Fibroblast of lung (primary cell): ENCODE measurements at places on chromosomes 5 and 9. TPM values are rescaled to one million over a fixed set of nuclear protein-coding genes. Genes with fewer than 3 reads are reported as not detected.

DNA sequence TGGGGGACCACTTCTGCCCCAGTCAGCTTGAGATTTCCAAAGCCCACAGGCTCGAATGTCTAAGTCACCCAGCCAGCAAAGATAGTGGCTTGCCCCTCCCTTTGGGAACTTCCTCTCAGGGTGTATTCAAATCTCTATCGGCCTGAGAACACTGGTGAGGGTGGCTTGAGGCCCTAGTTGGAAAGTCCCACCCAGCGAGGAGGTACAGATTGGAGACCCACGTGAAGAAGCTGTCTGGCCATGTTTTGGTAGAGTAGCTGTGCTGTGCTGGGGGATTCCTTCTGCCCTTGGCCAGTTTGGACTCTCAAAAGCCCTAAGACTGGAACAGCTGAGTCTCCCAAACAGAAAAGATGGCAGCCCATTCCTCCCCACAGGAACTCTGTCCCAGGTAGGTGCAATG is 172.7 kb upstream of the RIOK2 start:
- DNase-seq = no peak
- no peaks in the 10 kb centered on the region for H3K4me1 ChIP-seq
- no peak overlapping the region for H3K4me3 ChIP-seq
- no peak overlapping the region for H3K27ac ChIP-seq

GRCh38 chr5:107319901-107320300 is 350.8 kb downstream of the EFNA5 start:
- H3K27ac ChIP-seq = no peak overlapping the region
- no peaks in the 10 kb centered on the region for H3K27me3 ChIP-seq
- no peaks in the 10 kb centered on the region for H3K4me1 ChIP-seq
- DNase-seq = peak; percentile 60
- H3K36me3 ChIP-seq = no peaks in the 10 kb centered on the region
- H3K4me3 ChIP-seq = no peak overlapping the region

GRCh38 chr5:180825768-180826525 is 23.3 kb upstream of the MGAT1 start:
- no peak overlapping the region for H3K4me3 ChIP-seq
- H3K4me1 ChIP-seq = peaks cover 9% of the 10 kb centered on the region
- H3K27ac ChIP-seq = no peak overlapping the region
- no peaks in the 10 kb centered on the region for H3K36me3 ChIP-seq

DNA sequence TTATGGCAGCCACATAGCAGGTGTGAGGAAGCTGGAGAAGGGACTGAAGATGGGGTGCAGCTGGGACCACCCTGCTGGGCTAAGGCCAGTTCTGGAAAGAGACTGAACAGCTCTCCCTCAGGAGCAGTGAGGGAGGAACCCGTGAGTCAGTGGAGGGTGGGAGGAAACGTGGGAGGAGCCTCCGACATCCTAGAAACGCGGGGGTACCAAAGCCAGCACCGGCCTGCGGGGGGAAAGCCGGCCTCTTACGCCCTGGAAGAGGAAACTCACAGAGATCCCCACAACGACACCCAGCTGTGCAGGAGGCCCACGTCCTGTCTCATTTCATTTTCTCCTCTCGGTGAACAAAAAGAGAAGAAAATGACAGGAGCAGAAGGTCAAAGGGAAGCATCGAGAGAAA is 185.8 kb upstream of the IRX4 start:
- no peak for DNase-seq
- no peak overlapping the region for H3K27ac ChIP-seq
- H3K4me3 ChIP-seq = no peak overlapping the region
- no peaks in the 10 kb centered on the region for H3K27me3 ChIP-seq
- H3K4me1 ChIP-seq = no peaks in the 10 kb centered on the region

- peaks cover 3% of the 10 kb centered on the region for H3K4me1 ChIP-seq
- peak; percentile 82 for DNase-seq
- H3K27me3 ChIP-seq = no peaks in the 10 kb centered on the region
- H3K27ac ChIP-seq = no peak overlapping the region
These were observed 75.7 kb downstream of the FBXL7 start for GRCh38 chr5:15575666-15576065.

DNA sequence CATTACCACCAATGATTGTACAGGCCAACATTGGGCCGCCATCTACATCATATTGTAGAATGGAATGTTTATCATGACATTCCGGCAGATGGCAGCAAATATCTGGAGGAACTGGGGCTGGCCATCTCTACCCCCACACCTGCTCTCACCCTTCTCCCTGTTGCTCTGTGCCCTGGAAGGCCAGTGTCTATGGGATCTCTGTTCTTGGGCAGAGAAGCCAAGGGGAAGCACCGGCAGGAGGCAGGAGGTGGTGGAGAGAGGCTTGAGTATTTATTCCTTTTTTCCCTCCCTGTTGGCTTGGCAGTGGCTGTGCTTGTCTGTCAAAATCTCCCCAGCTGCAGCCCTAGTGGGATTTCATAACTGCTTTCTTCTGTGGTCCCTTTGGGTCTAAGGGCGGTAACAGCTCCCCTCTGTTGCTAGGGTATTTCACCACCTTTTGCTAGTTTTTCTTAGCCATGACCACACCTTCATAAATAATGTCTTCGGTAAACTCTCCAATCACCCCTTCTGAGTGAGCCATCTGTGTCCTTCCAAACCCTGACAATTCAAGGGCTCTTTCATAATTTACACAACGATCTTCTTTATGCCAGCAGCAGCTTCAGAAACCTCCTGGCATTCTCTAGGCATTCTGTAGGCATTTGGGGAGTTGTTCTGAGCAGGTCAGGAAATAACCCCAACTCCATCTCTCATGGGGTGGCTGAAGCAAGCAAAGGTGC is 225.8 kb downstream of the MELK start:
- H3K27me3 ChIP-seq = peaks cover 8% of the 10 kb centered on the region
- no peak overlapping the region for H3K4me3 ChIP-seq
- DNase-seq = no peak
- H3K36me3 ChIP-seq = no peaks in the 10 kb centered on the region

DNA sequence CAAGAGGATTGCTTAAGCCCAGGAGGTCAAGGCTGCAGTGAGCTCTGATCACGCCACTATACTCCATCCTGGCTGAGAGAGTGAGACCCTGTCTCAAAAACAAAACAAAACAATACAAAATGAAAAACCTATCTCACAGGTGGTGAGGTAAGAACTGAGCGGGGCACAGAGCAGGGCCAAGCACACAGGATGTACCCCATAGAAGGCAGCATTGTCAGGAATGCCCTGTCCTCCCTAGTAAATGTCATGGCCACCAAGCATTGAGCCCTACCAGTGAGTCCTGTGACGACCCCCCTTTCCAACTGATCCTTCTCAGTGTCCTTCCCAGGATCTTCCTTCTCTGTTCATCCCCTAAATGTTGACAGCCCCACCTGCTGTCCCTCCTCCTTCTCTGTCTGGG is 44.6 kb upstream of the ALDH1B1 start:
- H3K4me1 ChIP-seq = no peaks in the 10 kb centered on the region
- no peak overlapping the region for H3K4me3 ChIP-seq
- H3K27me3 ChIP-seq = peaks cover 19% of the 10 kb centered on the region
- H3K27ac ChIP-seq = no peak overlapping the region
- H3K36me3 ChIP-seq = no peaks in the 10 kb centered on the region

- no peak for DNase-seq
- H3K36me3 ChIP-seq = no peaks in the 10 kb centered on the region
- H3K4me3 ChIP-seq = no peak overlapping the region
- H3K27ac ChIP-seq = no peak overlapping the region
These were observed 9.4 kb upstream of the ANXA6 start for GRCh38 chr5:151167022-151167421.

DNA sequence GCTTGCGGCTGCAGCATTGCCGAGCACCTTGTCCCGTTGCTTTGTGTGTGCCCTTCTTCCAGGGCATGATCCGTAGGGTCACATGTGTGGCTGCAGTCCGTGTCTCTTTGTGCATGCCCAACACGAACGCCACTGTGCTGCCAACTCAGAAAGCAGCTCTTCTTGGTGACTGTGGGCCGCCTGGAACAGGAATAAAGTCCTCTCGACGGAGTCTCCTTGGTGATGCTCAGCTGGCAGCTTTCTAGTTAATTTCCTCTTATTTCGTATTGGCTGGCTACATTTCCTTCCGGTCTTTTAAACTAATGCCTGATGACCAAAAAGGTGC is 5.8 kb downstream of the EXOC3 start:
- H3K27me3 ChIP-seq = no peaks in the 10 kb centered on the region
- no peak overlapping the region for H3K4me3 ChIP-seq
- no peak for DNase-seq
- H3K27ac ChIP-seq = no peak overlapping the region
- peaks cover 32% of the 10 kb centered on the region for H3K36me3 ChIP-seq
- H3K4me1 ChIP-seq = peaks cover 4% of the 10 kb centered on the region

DNA sequence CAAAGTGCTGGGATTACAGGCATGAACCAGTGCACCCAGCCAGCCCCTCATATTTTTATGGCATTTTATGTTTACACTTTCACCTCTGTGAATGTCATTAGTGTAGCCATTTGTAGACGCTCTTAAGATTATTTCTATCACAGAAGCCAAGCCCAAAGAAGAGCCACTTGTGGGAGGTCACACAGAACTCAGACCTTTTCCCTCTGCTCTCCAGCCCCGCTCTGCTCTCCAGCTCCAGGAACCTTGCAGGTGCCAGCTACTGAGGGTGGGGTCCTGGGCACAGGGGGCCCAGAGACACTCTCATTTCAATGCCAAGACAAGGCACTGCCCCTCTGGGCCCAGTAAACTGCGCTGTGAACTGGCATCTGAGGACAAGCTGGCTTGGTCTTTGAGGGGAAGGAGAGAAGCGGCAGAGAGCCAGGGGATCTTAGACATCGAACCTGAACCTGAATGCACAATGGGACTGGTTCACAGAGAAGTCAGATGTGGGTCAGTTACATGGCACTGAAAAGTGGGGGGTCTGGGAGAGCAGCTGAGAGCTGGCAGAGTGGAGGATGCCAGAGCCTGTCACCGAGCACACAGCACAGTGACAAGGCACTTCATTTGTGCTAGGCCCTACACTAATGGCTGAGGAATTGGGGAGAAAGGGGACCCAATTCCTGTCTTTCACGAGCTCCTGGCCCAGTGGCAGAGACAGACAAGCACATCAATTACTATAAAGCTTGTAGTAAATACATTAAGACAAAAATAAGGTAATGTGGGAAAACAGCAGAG is 16.7 kb downstream of the ANXA6 start:
- H3K4me1 ChIP-seq = peaks cover 7% of the 10 kb centered on the region
- H3K4me3 ChIP-seq = no peak overlapping the region
- no peak overlapping the region for H3K27ac ChIP-seq
- H3K27me3 ChIP-seq = no peaks in the 10 kb centered on the region
- DNase-seq = no peak

GRCh38 chr9:297104-297972 is 82.7 kb downstream of the DOCK8 start:
- no peaks in the 10 kb centered on the region for H3K27me3 ChIP-seq
- no peak overlapping the region for H3K27ac ChIP-seq
- H3K36me3 ChIP-seq = no peaks in the 10 kb centered on the region
- H3K4me1 ChIP-seq = no peaks in the 10 kb centered on the region

GRCh38 chr9:107872457-107873192 is 383.1 kb upstream of the KLF4 start:
- no peak overlapping the region for H3K27ac ChIP-seq
- H3K36me3 ChIP-seq = no peaks in the 10 kb centered on the region
- H3K4me3 ChIP-seq = no peak overlapping the region
- no peaks in the 10 kb centered on the region for H3K27me3 ChIP-seq
- no peak for DNase-seq
- no peaks in the 10 kb centered on the region for H3K4me1 ChIP-seq

DNA sequence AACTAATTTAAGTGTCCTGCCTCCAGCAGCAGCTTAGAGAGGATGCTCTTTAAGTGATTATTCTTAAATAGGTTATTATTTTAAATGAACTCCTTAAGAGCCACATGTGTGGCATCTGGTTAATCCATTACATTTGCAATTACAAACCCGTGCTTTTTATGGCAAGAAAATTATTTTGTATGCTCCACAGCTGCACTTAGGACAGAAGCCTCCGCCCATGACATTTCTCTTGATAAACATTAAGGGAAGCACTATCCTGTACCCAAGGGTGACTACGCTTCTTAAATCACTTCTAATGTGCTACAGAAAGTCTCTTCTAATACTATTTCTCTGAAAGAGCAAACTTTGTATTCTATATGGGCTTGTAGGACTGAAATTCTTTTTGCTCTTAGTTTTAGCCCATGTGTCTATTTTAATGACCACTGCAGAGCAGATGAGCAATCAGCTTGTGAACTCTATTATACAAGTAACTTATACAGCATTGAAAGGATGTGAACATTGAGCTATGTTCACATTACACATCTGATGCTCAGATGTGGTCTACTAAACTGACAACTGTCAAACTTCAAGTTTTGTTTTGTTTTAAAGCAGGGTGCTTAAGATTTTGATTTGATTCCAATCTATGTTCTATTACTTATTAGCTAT is 223.4 kb downstream of the COX7C start:
- H3K27ac ChIP-seq = no peak overlapping the region
- no peaks in the 10 kb centered on the region for H3K4me1 ChIP-seq
- no peak overlapping the region for H3K4me3 ChIP-seq
- no peaks in the 10 kb centered on the region for H3K27me3 ChIP-seq

DNA sequence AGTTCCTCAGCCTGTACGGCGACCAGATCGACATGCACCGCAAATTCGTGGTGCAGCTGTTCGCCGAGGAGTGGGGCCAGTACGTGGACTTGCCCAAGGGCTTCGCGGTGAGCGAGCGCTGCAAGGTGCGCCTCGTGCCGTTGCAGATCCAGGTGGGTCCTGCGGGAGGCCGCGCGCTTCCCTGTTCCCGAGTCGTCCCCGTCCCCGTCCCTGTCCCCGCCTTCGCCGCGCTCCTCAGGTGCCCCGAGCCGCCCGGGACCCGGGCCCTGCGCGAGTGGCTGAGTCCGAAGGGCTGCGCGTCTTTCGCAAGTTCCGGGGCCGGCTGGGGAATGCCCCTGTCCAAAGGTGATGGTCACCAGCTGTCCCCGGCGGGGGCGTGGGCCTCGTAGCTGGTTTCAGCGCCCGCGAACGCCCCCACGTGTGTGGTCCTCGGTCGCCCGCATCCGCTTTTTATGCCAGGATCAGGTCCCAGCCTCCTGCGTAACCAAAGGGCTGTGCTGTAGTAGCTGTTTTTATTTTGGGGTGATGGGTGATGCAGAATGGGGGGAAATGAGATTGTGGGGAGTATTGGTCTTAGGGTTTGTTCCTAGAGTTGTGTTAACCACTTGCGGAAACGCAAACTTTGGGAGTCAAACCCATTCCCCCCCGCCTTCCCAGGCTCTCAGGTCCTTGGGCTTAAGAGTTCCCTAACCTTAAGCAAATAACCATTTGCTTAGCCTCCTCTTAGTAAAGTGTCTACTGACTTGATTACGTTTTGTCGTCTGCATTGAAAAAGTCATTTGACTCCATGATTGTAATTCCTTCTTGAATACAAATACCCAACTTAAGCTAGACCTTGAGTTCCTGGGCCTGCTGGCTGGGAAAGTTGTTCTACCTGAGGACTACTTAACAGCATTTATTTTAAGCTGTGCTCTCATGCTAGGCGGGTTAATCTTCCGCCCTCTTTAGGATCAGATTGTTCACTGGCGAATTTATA is 663 bp downstream of the ISOC1 start:
- no peaks in the 10 kb centered on the region for H3K36me3 ChIP-seq
- DNase-seq = peak; percentile 29
- H3K27me3 ChIP-seq = no peaks in the 10 kb centered on the region
- H3K4me3 ChIP-seq = peak overlapping the region; percentile 85
- peak overlapping the region; percentile 50 for H3K27ac ChIP-seq

Gene HNRNPK
- 475 and 616 TPM in 2 replicates for total RNA-seq

Gene SPOCK1
- total RNA-seq = 11.1 and 30.3 TPM in 2 replicates

Gene PHF24
- total RNA-seq = under 0.01 and 0.17 TPM in 2 replicates

Gene SLC22A4
- total RNA-seq = 1.3 and 4.1 TPM in 2 replicates

Gene PITX1
- 1.8 and 3.1 TPM in 2 replicates for total RNA-seq

Gene GPR107
- total RNA-seq = 19.8 and 27.6 TPM in 2 replicates

Gene MYORG
- 0.26 and 0.83 TPM in 2 replicates for total RNA-seq

Gene C7
- total RNA-seq = under 0.01 and 11.6 TPM in 2 replicates

Gene FREM1
- total RNA-seq = under 0.01 TPM in 2 replicates
